ENCODE measurements at places on chromosomes 6 and 20.

DNA sequence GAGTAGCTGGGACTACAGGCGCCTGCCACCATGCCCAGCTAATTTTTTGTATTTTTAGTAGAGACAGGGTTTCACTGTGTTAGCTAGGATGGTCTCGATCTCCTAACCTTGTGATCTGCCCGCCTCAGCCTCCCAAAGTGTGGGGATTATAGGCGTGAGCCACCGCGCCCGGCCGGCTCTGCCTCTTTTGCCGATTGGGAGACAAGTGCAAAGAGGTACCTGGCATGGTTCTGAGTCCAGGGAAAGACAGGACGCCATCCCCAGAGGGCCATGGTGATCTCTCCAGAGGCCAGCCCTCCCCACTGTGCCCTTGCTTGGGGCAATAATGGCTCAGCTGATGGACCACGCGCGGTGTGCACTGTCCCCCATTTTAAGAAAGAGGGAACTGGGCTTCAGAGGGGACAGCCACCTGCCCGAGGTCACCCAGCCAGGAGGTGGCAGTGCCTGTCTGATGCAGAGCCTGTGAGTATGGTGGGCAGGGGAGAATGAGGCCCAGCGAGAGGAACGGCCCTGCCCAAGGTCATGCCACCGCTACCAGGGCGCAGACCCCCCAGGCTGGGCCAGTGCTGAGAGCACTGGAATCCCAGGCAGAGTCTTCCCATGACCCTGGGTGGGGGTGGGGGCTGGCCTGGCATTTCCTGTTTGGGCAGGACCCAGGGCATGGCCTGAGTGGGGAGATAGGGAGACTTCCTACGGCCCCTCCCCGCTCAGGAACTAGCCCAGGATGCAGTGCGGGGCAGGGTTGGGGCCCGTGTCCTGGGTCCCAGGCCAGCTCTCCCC lies 61.0 kb downstream of the SNAI1 start:
- no peak for DNase-seq

DNA sequence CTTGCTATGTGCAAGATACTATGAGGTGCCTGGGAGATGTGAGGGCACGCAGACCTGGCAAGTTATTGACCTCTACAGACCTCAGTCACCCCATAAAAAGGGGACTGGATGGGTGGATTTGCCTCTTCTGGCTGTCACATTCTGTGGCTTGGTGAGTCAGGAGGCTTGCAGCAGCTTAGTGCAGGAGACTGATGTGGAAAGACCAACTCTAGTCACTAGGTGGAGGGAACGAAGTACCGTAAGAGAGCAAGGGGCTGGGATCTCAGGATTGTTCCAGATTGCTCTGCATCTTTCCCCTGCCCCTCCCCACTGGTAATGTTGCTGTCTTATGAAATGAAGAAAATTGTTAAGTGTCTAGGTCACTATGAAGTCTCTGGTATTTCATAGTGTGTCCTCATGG lies 3.3 kb downstream of the MAPRE1 start:
- peak; percentile 7 for DNase-seq

DNA sequence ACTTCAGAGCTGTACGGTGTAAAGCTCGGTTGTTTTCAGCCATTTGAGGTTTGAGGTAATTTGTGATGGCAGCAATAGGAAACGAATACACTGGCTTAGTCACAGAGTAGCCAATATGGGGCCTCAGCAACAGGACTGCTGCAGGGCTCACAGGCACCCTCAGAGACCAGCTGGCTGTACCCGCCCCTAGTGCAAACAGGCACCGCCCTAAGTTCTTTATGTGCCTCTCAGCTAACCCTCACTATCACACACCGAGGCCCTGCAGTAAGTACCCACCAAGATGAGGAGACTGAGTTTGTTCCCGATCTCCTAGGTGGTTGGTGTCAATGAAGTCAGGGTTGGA lies 11.2 kb upstream of the SERPINB9 start:
- no peak for DNase-seq

DNA sequence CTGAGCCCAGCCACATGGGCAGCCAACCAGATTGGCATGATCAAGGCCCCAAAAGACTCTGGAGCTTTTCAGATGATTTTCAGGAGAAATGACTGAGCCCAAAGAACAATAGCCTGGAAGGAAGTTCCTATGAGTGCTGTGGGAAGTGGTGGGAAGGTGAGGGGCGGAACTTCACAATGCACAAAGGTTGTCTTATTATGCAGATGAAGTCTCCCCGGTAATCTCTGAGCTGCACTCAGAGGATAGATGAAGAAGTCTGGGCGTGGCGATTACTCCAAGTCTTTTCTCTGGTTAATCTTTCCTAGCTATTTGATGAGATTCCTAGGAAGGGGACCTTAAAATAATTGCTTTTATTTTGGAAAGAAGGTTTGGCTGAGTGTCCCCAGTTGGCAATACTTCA lies 36.9 kb downstream of the LBP start:
- no peak for DNase-seq

DNA sequence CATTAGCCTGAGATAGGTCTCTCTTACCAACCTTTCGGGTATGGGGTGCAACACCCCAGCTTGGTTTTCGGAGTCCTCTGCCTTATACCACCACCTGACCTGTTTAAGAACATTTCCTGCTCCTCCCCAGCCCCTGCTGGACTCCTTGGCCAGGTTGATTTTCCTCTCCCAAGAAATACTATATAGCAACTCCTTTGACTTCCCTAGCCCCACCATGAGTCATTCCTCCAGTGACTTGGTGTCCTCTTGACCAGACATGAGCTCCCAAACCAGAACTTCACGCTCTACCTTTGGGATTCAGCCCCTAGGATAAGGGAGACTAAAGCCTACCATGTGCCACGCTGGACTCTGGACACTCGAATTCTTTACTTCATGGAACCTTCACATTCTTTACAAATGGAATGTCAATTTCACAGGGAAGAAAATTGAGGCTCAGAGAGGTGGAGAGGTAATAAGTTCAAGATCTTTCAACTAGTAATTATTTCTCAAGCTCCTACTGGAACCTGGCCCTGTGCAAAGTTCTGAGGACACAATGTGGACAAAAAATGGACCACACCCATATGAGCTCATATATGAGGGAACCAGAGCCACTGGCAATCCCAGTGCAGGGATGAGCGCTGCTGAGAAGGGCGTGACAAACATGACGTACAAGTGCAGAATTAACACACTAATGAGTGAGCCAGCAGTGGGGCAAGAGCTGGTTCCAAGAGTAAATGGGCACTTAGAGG lies 48.2 kb downstream of the SIRPA start:
- DNase-seq: no peak

GRCh38 chr20:4109307-4109940 lies 94.1 kb upstream of the RNF24 start:
- DNase-seq: no peak

DNA sequence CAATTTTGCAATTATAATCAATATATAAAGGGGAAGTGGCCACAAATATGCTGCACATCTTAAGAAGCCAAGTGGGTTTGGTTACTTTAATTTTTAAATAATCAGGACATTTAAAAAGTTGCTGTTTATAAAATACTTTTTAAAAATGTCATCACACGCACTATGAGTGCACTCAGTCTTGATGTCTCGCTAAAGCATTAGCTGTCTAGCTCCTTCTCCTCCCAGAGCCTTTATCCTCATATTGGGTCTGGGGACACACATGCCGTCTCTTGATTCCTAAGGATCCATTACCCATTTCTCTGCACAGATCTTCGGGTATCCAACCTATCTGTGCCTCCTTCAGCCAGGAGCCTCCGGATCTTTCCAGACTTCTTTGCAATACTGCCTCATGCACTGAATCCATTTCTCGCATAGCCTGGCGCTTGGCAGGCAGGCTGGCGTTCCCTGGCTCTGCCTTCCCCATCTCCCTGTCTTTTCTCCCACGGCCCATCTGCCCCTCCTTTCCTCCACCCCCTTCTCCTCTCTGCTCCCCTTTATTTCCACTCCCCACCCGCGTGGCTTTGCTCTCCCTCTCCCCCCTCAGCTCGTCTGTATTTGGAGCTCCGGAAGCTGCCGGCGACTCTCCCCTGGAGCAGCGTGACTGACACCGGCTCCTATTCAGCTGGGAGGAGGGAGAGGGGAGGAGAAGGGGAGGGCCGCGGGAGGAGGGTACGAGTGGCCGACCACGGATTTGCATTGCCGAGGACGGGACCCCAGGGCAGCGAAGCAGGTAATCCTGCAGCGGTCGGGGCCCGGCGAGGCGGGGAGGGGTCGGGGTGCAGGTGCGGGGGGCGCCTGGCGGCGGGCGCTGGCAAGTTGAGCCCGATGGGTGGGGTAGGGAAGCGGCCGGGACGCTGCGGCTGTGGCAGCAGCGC lies at the start of gene CAP2:
Gene CAP2, plus strand, starts transcription at position 618 of the 914 bp plus-strand sequence. CDS start 27,961 bp downstream, outside the sequence.
- peak; percentile 36 for DNase-seq

DNA sequence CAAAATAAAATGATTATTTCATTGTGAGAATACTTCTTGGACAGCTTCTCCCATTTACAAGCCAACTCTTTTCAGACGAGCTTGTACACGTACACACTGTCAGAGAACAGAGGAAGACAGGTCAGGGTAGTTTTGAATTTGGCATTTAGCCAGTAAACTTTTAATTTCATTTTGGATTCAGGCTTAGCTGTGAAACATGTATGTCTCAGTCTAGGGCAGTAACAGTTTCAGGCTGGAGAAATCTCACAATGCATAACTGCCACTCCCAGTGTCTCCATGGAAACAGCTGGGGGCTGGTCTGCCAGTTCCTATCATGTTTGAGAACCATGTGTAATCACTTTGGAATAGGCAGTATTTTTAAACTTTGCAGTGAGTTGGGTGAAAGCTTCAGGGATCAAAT lies 22.0 kb upstream of the QKI start:
- peak; percentile 49 for DNase-seq

GRCh38 chr20:50885781-50886180 lies 45.5 kb downstream of the ADNP start:
- DNase-seq: no peak

DNA sequence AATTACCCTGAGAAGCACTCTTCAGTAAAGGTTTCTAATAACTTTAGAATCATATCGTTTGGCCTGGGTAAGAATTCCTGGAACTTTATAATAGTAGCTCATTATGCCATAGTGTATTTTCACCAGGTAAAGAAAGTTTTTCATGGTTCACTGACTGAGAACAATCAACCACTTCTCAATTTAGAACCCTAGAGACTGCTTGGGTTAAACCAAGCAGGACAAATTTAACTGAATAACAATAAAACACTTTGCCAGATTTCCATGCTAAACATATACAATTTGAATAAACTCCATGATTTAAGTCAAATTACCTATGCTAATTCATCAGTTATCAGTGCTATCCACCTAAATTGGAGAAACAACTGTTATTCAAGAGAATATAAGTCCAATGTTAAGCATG lies 99.4 kb downstream of the PLG start:
- no peak for DNase-seq

DNA sequence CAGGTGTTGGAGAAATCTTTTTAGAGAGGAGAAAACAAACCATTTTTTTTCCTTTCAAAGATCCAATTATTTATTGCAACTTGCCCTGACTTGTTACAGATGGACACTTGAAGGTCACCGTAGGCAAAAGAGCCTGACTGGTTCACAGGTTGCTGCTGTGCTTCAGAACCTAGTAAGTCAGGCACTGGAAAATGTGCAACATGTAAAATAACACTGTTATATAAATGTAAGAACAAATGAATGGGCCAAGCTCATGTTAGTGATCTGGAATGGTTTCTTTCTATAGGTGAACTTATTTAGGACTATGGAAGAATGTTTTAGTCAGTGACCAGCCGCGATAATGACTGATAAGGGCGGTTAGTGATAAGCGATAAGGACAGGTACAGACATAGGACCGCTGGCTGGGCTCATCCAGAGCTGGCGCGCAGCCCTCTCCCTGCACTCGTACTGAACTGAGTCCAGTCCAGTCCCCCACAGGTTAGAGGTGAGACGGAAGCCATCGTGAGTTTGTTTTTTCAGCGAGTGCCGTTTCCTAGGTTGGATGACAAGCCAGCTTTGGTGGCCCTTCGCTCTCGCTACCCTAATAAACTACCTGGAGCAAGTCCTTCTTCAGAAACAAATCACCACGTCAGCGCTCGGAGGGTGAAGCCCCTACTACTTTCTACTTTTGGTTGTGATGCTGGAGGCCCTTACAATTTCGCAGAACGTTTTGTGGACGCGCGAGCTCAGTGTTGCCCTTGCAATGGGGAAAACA lies 94.4 kb upstream of the PRDM1 start:
- DNase-seq: no peak

GRCh38 chr6:24916496-24916895 lies 19.3 kb downstream of the RIPOR2 start:
- no peak for DNase-seq

GRCh38 chr20:4065391-4065844 lies 50.1 kb upstream of the RNF24 start:
- DNase-seq: no peak

GRCh38 chr20:62345681-62346370 lies 21.3 kb downstream of the LAMA5 start:
- DNase-seq: no peak

DNA sequence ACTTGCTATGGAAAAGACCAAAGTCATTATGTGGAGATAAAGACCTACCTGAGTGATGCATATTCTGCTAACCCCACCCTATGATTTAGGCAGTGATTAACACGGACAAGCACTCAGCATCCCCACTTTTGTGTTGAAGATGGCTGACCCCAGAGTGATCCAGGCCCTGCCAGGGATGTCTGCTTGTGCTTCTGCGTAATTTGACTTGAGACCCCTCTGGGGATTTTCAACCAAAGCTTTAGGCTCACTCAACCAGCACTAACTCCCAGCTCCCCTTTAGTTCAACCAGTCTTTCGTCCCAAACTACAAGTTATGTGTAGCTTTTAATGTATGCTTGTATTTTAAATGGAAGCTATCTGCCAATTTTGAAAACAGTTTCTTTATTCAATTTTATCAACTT lies 538.0 kb upstream of the ID4 start:
- DNase-seq: no peak

GRCh38 chr20:63374504-63374903 lies 13.4 kb upstream of the CHRNA4 start:
- DNase-seq: no peak

DNA sequence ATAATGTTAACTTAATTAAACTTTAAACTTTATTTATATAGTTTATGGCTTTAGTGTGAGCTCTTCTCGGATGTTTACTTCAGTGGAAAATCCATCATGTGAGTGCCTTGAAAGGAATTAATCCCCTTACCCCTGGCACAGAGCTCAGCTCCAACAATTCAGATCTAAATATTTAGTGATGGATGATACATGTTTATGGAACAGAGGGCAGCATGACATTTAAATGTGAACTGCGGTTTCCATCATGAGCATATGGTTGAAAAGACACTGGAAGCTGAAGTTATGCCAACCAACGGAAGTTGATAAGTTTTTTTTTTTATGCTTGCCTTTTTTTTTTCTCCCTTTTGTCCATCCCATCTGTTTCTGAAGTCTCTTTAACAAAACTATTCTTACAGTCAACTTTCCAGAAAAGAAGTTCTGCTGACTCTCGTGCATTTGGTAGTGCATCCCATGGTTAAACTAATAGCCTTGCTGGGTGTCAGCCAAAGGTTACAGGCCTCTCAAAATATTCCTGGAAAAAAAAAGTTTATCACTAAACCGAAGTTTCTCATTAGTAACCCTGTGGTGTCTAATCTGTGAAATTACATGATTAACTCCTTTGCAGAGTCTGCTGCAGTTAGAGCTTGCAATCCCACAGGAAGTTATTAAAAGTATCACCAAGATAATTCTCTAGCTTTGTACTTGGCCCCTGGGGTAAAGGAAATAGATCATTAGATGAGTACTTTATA lies 243.9 kb upstream of the TCF21 start:
- DNase-seq: peak; percentile 90

- peak; percentile 54 for DNase-seq
Observed at GRCh38 chr6:169452117-169452868, 198.6 kb upstream of the THBS2 start.

Data from left lung (tissue), 14 donors.